Stimulated activated CD4-positive, alpha-beta T cell treated with anti-CD3 and anti-CD28 coated beads, Interleukin-4, amount 100 ng/mL, for 4 hours (primary cell): ENCODE measurements at places on chromosomes 12 and 14.

DNA sequence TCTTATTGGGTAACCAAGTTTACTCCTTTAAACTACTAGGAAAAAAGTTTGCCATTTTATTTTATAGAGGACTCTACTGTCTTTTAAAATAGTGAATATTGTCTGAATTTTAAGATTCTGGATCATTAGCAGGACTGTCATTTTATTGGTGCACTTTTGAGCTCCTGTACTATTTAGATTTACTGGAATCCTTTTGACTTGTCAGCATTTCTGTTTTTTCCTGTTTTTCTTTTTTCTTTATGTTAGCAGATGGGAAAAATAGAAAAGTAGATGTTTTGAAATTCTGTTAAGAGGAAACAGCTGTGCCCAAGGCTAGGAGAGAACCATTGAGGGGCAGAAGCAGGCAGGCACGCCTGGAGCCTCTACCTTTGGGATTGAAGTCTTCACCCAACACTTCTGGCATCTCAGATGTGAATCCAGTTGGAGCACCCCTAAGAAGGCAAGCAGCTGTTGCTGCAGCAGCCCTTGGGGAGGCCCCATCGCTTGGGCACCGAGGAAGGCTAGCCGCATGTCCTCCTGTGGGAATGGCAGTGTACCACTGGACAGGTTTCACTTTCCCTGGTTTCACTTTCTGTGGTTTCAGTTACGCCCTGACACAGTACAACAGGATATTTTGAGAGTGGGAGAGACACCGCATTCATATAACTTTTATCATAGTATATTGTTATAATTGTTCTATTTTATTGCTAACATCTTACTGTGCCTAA is 11.5 kb downstream of the RIMKLB start:
- no peak for DNase-seq

DNA sequence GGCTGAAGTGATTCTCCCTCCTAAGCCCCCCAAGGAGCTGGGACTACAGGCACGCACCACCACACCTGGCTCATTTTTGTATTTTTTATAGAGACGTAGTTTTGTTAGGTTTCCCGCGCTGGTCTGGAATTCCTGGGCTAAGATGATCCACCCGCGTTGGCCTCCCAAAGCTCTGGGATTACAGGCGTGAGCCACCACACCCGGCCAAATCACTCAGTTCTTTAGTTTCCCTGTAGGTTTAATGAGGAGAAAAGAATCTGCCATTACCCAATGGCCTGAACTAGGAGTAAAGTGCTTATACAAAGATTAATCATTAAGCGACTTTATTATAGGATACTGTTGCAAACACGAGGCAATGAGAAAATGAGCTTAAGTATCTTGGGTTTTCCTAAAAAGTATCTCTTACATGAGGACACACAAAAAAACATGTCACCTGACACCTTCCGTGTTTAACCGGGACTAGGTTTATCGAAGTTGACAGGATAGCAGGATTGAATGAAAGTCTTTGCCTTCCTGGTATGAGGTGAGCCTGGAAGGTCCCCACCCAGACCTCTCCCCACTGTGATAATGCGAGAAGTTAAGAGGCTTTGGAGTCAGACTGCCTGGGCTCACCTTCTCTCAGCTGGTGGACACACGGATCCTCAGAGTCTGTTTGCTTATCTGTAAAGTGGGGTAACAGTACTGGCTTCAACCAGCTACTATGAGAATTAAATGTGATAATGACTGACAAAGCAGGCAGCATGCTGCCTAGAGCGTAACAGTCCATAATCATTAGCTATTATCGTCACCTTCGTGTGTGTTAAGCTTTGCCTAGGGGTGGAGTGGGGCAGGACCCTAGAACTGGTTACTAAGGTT is 133.5 kb upstream of the KRAS start:
- DNase-seq: no peak

DNA sequence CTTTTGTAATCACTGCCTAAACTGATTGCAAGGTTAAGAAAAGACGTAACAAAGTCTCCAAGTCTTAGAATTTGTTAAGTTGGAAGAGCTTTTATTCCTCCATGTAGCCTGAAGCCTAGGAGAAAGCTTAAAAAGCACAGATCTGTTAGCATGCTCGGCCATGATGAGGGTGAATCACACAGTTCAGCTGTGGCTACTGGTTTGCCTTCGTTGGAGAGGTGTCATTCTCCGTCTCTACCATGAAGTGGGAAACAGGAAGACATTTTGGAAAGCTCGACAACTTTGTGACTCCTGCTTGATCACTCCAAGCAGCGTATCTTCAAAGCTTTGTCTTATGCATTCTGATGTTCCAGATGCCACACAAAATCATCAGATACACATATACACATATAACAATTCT is 27.1 kb downstream of the DCP1B start:
- DNase-seq: no peak

DNA sequence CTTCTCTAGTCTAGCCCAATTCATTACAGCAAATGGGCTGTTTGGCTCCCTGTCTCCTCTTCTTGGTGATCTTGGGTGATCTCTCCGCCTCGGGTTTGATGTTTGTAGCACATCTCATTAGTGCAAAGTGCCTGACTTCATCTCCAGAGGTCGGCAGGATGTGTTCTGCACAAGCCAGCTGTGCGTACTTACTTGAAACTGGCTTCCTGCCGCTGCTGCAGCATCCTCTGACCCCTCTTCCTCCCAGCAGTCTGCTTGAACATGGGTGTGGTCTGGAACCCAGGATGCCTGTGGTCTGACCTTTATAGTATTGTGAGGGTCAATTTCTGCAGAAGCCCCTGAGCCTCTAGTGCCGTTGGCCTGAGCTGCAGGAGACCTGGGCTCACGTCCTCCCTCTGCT is 99.2 kb downstream of the BEGAIN start:
- no peak for DNase-seq

DNA sequence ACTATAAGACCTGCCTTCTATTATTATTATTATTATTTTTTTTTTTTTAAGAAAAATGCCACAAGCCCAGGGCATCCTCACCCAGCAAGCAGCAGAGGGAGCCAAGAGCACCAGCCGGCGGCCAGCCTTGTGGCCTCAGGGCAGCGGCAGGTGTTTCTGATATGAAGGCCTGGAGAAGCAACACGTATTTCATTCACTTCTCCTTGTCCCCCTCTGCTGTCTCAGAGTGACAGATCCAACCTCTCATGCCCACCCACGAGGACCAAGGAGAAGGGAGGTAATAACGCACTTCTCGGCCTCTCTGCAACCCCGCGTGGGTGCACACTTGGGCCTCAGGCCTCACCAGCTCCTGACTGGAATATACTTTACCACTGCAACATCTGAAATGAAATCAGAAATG is 25.4 kb downstream of the CDC42BPB start:
- no peak for DNase-seq

DNA sequence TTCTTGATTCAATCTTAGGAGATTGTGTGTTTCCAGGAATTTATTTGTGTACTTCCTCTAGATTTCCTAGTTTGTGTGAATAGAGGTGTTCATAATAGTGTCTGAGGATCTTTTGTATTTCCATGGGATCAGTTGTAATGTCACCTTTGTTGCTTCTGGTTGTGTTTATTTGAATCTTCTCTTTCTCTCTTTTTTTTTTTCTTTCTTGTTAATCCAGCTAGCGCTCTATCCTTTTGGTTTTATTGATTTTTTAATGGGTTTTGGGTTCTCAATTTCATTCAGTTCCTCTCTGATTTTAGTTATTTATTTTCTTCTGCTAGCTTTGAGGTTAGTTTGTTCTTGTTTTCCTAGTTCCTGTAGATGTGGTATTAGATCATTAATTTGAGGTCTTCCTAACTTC is 242.5 kb downstream of the SEC23A start:
- no peak for DNase-seq

- no peak for DNase-seq
Measured at GRCh38 chr12:30000401-30000800, 216.7 kb upstream of the TMTC1 start.

GRCh38 chr12:125744201-125744600 is 679.0 kb downstream of the AACS start:
- DNase-seq: no peak
